NCI-H2081 treated with DMSO at 0.1 percent for 48 hours (cell line): ENCODE measurements at places on chromosomes 2 and 18.

GRCh38 chr2:39665811-39666490 is at the start of gene TMEM178A:
Gene TMEM178A (plus strand): TSS chr2:39665917. CDS start chr2:39665975, 58 bp downstream.
- no peak for DNase-seq

DNA sequence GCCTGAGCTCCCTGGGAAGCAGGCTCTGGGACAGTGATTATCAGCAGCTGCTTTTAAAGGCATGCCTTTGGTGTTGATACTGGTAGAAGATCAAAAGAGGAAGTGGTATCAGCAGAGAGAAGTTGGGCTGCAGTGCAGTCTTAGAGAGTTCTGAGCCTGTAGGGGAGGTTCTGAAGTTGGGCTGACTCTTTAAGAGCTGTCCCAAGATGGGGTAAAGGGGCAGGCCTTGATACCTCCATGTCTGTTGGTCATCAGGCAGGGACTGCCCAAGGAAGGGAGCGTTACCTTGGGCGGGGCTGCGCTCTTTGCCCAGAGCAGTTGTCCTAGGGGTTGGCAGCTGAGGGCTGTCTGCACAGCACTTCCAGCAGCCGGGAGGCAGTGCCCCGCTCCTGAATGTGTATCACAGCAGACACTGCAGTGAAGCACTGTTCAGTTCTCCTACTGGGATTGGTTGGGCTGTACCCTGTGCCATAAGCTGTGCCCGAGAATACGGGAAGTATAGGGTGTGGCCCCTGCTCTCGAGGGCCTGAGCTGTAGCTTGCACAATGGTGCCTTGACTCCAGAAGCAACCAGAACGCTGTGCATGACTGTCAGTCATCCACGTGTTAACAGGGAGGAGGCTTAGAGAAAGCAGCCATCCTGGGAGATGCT is 177.0 kb downstream of the CTIF start:
- DNase-seq: no peak

DNA sequence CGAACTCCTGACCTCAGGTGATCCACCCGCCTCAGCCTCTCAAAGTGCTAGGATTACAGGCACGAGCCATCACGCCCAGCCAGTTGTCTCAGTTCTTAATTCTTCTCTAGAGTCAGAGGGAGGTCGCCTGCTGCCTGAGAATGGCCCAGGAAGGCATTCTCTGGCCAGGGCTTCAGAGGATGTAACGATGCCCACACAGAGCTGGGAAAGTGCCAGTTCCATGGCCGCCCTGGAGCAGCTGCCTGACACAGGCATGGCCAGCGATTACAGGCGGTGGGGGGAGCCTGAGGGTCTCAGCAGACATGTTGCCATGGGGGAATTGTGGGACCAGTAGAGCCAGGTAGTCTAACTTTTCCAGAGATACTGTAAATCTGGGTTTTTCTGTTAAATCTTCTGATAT is 25.6 kb upstream of the DNMT3A start:
- no peak for DNase-seq

- DNase-seq: no peak
These were observed 25.5 kb downstream of the CYRIA start for GRCh38 chr2:16640001-16640700.

DNA sequence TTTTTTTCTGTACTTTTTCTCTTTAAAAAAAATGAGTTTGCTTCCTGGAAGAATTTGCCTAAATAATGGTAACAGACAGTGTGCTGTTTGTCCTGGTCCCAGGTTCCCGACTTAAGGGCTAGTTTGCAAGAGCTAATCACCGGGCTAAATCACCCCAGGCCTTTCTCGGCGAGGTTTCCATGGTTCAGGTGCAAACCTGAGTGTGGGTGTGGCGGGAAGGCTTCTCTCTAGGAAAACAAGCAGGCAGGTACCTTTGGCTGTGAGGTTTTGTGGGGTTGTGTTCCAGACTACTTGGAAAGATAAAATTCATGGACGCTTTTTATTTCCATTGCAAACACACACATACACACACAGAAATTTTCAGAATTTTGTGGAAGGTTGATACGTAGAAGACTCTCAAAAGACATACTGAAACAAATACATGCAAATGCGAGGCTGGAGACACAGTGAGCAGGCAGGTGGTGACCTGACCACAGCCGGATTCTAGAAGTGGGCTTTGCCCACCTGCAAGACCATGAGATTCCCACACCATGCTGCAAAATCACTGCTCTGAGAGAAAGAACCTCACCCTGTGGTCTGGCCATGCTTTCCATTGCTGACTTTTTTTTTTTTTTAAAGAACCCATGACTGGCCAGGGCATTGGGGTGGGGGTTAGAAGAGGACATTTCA is 815 bp downstream of the CNDP1 start:
- no peak for DNase-seq

DNA sequence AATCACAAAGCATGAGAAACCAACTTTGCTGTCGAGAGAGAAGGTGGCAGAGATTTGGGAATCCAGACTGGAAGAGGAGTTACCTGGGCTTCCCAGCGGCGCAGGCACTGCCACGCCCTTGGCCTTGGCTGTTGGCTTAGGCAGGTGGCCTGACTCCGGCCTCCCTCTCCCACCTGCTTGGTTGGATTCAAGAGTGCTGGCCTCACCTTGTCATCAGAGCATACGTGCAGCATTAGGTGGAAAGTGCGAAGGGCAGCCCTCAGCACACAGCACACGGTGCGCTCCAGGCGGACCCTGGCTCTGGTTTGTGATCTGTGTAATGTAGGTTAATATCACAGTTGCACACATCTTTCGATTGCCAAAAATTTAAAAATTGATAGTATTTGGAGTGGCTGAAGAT is 19.2 kb upstream of the ASB1 start:
- no peak for DNase-seq

GRCh38 chr2:99980176-99980575 is 162.2 kb downstream of the AFF3 start:
- no peak for DNase-seq

DNA sequence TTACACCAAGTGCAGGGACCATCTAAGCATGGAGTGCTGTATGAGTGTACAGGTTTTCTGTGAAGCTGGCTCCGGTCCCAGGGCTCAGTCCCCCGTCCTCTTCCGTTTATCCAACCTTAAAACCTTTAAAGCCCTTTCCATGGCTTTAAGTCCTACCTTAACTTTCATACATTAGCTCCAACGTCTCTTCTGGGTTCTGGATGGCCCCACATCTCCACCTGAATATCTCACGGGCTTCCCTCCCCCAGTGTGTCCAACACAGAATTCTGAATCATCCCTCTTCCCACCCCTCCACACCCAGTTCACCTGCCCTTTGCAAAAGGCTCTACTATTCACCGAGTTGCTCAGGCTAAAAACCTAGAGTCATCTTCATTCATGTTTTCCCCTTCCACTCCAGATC is 12.8 kb downstream of the ARHGAP25 start:
- no peak for DNase-seq
